ENCODE measurements at places on chromosomes 2 and 18.
A peak's percentile ranks its signal among the peaks of the same experiment; 100 is the strongest.

- DNase-seq, result no peak
Measured at GRCh38 chr2:2306878-2307277, 24.2 kb downstream of the MYT1L start.

DNA sequence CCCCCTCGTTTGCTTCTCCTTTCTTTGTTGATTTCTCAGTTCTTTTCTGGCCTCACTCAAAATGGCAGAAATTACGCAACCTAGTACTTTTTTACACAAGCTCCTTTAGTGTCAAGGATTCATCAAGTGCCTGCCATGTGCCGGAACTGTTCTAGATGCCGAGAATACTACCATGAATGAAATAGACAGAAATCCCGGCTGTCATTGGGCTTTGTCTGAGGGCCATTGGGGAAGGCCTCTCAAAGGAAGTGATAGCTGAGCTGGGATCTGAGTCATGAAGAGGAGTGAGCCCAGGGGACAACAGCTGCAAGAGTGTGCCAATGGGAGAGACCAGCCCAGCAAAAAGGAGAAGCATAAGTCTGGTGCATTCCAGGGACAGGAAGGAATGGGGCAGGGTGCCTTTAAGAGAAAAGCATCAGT lies 34.3 kb upstream of the PPP1CB start:
- DNase-seq, result peak; percentile 58

GRCh38 chr2:129191530-129191929 lies 787.9 kb upstream of the RAB6C start:
- DNase-seq, result no peak

GRCh38 chr2:119960821-119961220 lies 52.1 kb upstream of the EPB41L5 start:
- DNase-seq, result peak; percentile 22

GRCh38 chr18:43916984-43917383 lies 639.7 kb upstream of the SYT4 start:
- no peak for DNase-seq

- no peak for DNase-seq
Measured at GRCh38 chr18:66795051-66795450, 191.2 kb upstream of the CDH19 start.

GRCh38 chr2:110853516-110853915 lies 121.1 kb downstream of the ACOXL start:
- no peak for DNase-seq

DNA sequence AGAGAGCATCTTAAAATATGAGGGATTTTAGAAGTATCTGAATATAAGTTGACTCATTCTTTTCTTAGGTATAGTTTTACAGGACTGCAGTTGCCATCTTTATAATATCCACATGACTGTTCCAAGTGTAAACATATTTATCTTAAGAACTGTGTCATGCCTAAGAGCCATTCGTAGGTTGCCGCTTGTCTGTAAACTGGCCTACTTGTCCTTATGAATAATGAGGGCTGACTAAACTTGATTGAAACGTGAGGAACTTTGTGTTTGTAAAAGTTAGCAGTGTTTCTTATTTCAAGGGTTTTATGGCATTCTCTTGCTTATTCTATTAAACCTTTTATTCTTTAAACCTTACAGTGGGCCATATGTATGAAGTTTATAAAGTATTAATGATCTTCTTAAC lies 99.6 kb downstream of the MAP3K20 start:
- DNase-seq, result no peak

- no peak for DNase-seq
Measured at GRCh38 chr2:71826299-71826698, 321.4 kb downstream of the CYP26B1 start.

DNA sequence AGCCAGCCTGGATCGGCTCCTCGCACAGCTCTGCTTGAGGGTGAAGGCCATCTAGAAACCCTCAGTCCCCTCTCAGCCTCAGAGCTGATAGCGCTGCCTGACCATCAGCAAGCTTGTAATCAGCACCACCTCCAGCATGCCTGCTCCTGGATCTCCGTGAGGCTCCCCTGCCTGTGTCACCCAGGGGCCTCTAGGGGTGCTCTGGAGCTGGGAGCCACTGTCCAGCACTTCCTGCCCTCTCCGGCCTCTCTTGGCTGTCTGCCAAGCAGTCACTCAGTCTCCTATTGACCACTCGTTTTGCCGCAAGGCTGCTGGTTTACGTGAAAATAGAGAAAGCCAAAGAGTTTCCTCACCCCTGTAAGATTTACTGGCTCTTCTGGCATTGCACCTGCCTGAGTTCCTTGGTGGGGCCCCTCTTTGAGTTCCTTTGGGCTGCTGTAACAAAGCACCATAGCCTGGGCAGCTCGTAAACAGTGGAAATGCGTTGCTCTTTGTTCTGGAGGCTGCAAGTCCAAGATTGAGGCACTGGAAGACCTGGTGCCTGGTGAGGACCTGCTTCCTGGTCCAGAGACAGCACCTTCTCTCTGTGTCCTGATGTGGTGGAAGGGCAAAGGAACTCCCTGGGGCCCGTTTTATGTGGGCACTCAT lies 17.9 kb downstream of the CAPN10 start:
- DNase-seq, result no peak

All from DMS79 treated with DMSO at 0.1 percent for 48 hours (cell line).